ENCODE measurements at places on chromosomes 6 and 20. TPM values are rescaled to one million over a fixed set of nuclear protein-coding genes. Genes with fewer than 3 reads are reported as not detected.
A peak's percentile ranks its signal among the peaks of the same experiment; 100 is the strongest.

DNA sequence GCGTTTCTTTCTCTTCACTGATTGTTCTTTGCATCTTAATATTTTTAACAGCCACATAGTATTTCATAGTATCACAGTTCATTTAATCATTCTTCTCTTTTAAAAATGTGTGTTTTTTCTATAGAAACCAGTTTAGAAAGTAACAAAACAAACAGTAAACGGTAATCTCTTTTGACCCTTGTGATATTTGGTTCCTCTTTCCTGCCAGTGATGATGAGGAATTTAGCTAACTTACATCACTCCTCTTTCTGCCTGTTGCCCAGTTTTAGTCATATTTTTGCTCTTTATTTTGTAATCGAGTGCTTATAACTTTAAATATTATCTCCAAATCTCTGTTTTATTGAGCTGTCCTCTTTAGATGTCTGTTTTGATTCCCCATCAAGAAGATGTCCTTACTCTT is 38.1 kb upstream of the ZBTB24 start:
- no peak overlapping the region for H3K4me3 ChIP-seq
- no peaks in the 10 kb centered on the region for H3K36me3 ChIP-seq
- no peaks in the 10 kb centered on the region for H3K4me1 ChIP-seq
- DNase-seq: no peak
- H3K27me3 ChIP-seq: no peaks in the 10 kb centered on the region
- H3K27ac ChIP-seq: no peak overlapping the region

- no peak overlapping the region for H3K4me3 ChIP-seq
- H3K36me3 ChIP-seq: no peaks in the 10 kb centered on the region
- H3K27me3 ChIP-seq: no peaks in the 10 kb centered on the region
- no peak for DNase-seq
Observed at GRCh38 chr6:163711615-163712565, 297.4 kb downstream of the QKI start.

DNA sequence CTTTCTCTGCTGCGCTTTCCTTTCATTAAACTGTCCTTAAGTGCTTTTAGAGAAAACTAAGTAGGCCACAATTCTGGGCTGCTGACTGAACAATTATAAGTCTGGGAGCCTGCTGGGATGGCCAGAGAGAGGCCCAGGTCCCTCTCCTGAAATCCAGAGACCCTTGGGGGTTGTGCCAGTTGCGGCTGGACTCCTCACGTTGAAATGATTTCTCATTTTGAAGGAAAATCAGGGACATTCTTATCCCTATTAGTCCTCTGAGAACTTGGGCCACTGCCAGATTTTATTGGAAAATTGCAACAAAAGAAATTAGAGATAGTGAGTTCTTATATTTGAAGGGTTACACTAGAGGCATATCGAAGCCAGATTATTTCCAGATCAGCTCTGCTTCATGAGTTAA is 145.1 kb downstream of the CLIC5 start:
- H3K27ac ChIP-seq: no peak overlapping the region
- DNase-seq: no peak
- H3K27me3 ChIP-seq: no peaks in the 10 kb centered on the region
- H3K4me1 ChIP-seq: no peaks in the 10 kb centered on the region
- H3K4me3 ChIP-seq: no peak overlapping the region

GRCh38 chr20:1827974-1828785 is 67.0 kb upstream of the SIRPA start:
- H3K27me3 ChIP-seq: no peaks in the 10 kb centered on the region
- peaks cover 25% of the 10 kb centered on the region for H3K4me1 ChIP-seq
- no peak for DNase-seq
- H3K36me3 ChIP-seq: no peaks in the 10 kb centered on the region
- H3K4me3 ChIP-seq: no peak overlapping the region

GRCh38 chr6:131210469-131210868 is 75.2 kb downstream of the AKAP7 start:
- no peaks in the 10 kb centered on the region for H3K36me3 ChIP-seq
- no peak overlapping the region for H3K4me3 ChIP-seq
- no peaks in the 10 kb centered on the region for H3K27me3 ChIP-seq
- DNase-seq: no peak
- no peak overlapping the region for H3K27ac ChIP-seq

- no peak overlapping the region for H3K4me3 ChIP-seq
- H3K27ac ChIP-seq: no peak overlapping the region
- DNase-seq: no peak
Observed at GRCh38 chr6:78831492-78831891, 35.9 kb upstream of the IRAK1BP1 start.

DNA sequence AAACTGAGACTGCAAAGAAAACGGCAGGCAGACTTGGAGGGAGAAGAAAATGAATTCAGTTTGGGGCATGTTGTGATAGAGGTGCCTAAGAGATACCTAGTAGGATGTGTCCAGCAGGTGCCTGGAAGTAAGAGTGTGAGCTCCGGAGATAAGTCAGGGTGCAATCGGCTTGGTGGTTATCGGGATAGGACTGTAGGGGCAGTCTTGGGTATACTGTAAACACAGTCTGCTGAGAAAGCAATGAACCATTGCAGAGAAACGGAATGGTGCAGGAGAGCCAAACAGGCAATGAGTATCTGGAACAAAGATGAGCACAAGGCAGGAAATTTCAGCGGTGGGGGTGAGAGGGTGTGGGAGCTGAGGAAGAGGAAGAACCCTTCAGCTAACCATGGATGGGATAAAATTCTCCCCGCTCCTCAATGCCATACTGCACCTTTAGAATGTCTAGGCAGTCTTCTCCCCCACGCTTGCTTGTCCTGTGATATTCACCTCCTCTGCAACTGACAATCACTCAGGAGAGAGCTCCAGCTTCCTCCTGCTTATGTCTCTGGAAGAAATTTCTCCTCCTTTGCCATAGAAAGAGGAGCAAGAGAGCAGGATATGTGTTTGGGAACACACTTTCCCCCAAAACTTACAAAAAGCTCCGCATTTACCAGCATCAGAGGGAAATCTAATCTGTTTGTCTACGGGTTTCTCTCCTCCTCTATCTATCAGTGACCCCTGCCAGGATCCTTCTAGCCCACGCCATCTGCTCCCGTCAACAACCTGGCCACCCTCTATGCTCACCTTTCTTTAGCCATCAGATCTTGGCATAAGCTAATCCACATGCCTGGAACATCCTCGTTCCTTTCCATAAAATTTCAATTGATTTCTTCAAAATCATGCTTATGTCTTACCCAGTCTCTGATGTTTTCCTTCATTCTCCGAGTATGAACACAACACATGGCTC is 381.7 kb upstream of the JARID2 start:
- no peaks in the 10 kb centered on the region for H3K27me3 ChIP-seq
- no peak overlapping the region for H3K4me3 ChIP-seq
- H3K36me3 ChIP-seq: no peaks in the 10 kb centered on the region

DNA sequence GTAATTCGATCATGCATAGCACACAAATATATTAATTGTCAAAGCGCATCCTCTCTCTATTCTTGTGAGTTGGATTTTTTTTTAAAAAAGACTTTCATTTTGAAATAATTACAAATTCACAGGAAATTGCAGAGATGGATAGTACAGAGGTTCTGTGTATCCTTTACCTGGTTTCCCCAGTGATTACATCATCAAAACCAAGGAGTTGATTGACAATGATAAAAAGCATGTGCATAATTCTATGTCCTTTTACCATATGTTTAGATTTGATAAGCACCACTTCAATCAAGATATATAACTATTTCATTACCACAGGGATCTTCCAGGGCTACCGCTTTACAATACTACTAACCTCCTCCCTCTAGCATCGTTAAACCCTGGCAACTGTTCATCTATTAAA is 40.2 kb downstream of the CCN2 start:
- H3K27ac ChIP-seq: no peak overlapping the region
- DNase-seq: no peak
- no peaks in the 10 kb centered on the region for H3K4me1 ChIP-seq
- no peaks in the 10 kb centered on the region for H3K27me3 ChIP-seq
- H3K36me3 ChIP-seq: no peaks in the 10 kb centered on the region

DNA sequence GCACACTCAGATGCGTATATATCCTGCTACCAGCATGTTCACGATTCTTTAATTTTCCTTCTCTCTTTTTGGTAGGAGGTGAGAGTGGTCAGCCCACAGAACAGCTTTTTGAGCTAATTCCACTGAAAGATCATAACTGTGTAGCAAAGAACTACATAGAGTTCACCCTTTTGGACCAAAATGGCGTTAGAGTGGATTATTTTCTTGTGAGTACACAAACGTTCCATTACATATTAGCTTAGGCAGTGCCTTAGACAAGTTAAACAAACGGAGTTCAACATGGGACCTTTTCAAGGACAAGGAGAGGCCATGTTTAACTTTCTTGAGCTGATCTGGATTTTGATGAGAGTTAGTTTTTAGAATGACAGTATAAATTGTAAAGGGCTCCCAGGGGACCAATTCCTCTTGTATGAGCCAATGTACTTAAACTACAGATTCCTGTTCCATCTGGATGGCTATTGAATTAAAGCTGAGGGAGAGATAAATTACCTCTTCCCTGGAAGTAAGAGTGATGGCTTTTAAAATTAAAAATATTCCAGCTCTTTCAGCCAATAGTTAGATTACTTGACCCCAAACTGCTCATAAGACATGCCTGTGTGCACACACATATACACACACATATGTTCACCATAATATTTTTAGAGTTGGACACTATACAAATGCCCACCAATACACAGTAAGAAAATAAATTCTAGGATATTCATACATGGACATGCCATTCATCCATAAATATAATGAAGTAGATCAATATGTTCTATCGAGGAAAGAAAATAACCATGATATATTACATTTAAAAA is 25.6 kb upstream of the ARMH2 start:
- H3K27ac ChIP-seq: no peak overlapping the region
- H3K4me1 ChIP-seq: no peaks in the 10 kb centered on the region
- H3K27me3 ChIP-seq: no peaks in the 10 kb centered on the region
- no peaks in the 10 kb centered on the region for H3K36me3 ChIP-seq
- no peak for DNase-seq

DNA sequence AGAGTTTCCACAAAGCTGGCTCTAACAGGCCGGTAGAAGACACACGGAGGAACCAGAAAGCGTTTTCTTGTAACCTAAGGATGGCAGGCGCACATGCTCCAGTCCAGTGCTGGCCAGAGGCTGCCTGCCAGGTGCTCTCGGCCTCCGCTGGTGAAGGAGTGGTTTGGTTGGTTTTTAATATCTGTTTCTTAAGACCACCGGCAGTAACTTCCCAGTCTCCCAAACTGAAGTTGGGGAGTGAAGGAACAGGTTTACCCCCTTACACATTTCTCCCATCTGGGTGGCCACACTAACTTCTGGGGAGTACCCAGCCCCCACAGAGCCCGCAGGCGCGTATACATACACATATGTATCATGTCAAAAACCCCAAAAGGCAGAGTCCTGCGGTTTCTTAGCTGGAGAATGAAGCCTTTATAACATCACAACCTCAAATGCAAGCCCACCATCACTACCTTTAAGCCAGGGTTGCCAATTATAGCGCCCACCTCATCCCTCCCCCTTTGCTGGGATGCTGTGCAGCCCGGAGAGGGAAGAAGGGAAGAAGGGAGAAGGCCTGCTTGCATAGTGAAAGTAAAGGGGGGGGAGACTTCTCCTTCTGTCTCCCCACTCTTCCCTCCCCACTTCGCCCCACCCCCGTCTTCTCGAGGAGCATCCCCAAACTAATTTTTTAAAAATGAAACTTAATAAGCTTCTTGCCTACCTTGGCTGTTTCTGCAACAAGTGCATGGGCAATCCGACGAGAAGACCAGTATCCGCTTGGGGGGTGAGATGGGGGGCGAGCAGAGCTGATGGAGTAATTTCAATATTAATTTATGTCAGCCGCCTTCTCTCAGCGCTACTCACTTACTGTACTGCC is 1.0 kb downstream of the TRERF1 start:
- H3K36me3 ChIP-seq: no peaks in the 10 kb centered on the region
- peak overlapping the region; percentile 88 for H3K4me3 ChIP-seq
- no peaks in the 10 kb centered on the region for H3K27me3 ChIP-seq
- peak overlapping the region; percentile 92 for H3K27ac ChIP-seq
- no peak for DNase-seq
- peaks cover 56% of the 10 kb centered on the region for H3K4me1 ChIP-seq

GRCh38 chr6:37365791-37366190 is 12.0 kb downstream of the RNF8 start:
- no peak overlapping the region for H3K27ac ChIP-seq
- H3K4me1 ChIP-seq: no peaks in the 10 kb centered on the region
- H3K36me3 ChIP-seq: no peaks in the 10 kb centered on the region
- DNase-seq: no peak
- H3K4me3 ChIP-seq: no peak overlapping the region

- no peaks in the 10 kb centered on the region for H3K27me3 ChIP-seq
- H3K4me1 ChIP-seq: peaks cover 18% of the 10 kb centered on the region
- H3K4me3 ChIP-seq: no peak overlapping the region
- DNase-seq: no peak
Observed at GRCh38 chr6:90183587-90184333, 112.9 kb downstream of the BACH2 start.

DNA sequence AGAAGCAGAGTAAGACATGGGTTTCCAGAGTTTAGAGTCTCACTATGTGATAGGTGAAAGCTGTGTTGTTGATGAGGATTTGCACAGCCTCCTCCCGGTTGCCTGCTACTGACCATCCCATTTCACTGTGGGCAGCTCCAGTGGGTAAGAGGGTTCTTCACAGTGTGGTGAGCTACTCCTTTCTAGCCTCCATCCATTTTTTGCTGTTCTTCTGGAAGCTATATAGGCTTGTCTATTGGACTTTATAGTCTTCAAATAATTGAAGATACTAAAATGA is 13.4 kb downstream of the UST start:
- H3K4me1 ChIP-seq: peaks cover 33% of the 10 kb centered on the region
- peak overlapping the region; percentile 78 for H3K27ac ChIP-seq
- no peak for DNase-seq

DNA sequence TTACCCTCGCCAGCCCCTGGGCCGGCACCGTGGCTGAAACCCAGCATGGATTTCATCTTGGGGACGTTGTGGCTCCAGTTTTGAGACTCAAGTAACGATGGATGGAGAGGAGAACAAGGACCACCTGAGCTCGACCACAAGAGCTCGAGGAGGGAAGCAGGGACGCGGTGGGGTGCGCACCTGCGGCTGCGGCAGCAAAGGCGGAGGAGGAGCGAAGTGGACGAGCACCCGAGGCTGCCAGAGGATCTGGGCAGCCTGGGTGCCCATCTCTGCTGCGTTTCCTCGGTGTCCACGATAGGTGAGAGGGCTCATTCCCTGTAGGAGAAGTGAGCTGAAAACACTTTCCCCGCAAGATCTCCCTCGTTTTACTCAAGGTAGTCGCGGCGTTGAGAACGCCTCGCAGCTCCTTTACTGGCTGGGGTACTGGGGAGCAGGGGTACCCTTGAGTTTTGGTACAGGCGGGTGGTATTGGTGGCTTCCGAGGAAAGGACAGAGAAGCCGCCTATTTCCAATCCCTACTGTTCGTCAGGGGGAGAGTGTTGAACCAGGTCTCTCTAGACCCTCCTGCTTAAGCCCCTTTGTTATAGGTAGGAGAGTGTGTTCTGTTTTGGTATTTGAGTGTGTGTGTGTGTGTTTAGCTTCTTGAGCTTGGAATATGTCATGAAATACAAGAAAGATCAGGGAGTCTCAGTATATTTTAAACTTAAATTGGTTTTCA is 137.7 kb downstream of the TRIM27 start:
- peaks cover 9% of the 10 kb centered on the region for H3K27me3 ChIP-seq
- no peaks in the 10 kb centered on the region for H3K4me1 ChIP-seq
- no peak overlapping the region for H3K27ac ChIP-seq
- DNase-seq: no peak
- no peaks in the 10 kb centered on the region for H3K36me3 ChIP-seq

The TUBB2B gene
- total RNA-seq: 6.9 TPM

The CLIC5 gene
- total RNA-seq: 3.4 TPM

The COL11A2 gene
- total RNA-seq: 0.25 TPM

The PROKR2 gene
- not detected for total RNA-seq

The LST1 gene
- not detected for total RNA-seq

The MRAP2 gene
- 4.2 TPM for total RNA-seq

The CPNE5 gene
- total RNA-seq: 6.6 TPM
